Activated CD8-positive, alpha-beta memory T cell treated with anti-CD3 and anti-CD28 coated beads for 4 hours (primary cell): ENCODE measurements at places on chromosomes 2 and 18.

DNA sequence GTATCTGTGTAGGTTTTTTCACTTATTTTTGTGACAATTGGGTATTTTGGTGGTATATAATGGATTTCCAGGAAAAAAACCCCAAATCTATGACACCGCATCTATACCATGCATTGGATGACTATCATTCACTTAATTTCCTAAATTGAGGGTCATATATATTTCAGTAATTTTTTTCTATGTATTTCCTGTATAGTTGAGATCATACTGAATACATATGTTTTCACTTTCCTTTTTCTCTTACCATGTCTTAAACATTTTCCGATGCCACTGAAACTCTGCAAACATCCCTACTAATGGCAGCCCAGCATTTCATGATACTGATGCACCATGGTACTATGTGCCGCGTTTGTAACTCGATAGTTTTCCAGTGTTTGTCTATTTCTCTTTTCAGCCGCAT is 40.4 kb downstream of the CDKL4 start:
- no peak for DNase-seq

DNA sequence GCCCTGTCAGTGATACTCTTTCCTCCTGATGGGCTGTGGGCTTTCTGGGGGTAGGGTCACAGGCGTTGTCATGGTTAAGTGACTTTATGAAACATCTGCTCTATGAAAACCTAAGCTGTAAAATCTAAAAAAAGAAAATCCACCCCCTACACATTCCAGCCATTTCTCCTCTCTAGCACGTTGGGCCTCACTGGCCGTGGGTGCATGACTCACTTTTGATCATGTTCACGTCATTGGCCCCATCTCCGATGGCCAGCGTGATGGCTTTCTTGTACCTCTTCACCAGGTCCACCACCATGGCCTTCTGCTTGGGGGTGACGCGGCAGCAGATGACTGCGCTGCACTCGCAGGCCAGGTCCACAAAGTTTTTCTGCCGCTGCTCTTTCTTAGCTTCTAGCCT is 39.3 kb upstream of the NARS1 start:
- no peak for DNase-seq

GRCh38 chr2:149258531-149258930 is 71.9 kb upstream of the LYPD6 start:
- DNase-seq = no peak

GRCh38 chr2:7552825-7553570 is 635.8 kb downstream of the RNF144A start:
- no peak for DNase-seq

GRCh38 chr2:214310319-214310718 is 100.5 kb upstream of the VWC2L start:
- DNase-seq = no peak

DNA sequence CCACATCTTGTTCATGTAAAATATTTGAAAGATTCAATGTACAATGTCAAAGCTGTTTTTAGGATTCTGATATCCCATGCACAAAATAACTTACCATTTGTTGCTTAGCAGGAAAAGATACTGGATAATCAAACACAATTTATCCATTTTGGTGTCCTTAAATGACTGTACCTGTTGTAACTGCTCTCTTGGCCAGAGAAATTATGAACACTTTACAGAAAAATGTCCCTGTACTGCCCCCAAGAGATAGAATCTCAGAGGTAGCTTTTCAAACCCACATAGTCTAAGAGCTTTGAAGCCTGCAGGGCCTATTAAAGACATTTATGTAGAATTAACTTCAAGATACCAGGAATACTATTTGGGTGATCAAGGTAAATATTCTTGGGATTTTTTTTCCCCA is 12.2 kb upstream of the ME2 start:
- DNase-seq = no peak

DNA sequence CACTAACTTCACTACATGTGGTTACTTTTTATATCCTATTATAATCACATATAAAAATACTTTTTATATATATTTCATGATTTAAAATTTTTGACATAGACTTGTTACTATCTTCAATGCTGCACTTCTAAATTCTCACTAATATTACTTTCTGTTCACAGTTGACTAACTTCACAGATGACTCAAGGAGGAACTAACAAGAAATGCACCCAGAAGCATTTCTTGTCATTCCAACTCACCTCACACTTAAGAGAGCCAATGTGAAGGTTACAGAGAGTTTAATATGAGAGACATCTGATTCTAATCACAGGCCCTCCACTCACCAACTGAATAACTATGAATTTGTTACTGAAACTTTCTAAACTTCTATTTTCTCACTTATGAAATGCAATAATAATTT is 399.8 kb upstream of the SLC8A1 start:
- DNase-seq = no peak

DNA sequence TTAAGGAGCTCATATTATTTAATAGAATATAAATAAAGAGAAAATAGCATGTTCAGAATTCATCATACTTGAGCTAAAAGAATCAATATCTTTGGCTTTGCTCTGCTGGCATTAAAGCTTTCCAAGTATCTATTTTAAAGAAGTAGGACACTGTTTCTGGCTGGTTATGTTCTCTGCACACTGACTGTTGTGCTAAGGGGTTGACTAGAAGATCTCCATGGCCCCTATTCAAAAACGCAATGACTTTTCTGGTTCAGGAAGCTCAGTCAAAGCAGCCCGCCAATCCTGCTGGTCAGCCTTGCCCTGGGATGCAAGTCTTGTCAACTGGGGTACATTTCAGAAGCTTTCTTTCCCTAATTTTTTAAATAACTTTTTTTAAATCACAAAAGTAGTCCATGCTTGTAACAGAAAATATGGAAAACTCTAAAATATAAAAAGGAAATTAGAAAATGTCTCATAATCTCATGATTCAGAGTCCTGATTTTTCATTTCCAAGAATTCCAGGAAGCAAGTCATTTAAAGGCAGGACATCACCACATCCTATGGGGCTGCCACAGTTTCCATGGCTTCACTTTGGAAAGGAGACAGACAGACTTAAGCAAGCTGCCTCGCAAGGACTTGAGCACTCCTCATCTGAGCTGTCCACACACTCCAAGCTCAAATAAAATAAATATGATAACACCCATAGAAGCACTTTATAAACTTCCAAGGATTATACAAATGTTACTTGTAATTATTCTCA is 195.1 kb downstream of the TXNL1 start:
- DNase-seq = no peak
